Amniotic epithelial cell (primary cell): ENCODE measurements at places on chromosomes 6 and 20.

DNA sequence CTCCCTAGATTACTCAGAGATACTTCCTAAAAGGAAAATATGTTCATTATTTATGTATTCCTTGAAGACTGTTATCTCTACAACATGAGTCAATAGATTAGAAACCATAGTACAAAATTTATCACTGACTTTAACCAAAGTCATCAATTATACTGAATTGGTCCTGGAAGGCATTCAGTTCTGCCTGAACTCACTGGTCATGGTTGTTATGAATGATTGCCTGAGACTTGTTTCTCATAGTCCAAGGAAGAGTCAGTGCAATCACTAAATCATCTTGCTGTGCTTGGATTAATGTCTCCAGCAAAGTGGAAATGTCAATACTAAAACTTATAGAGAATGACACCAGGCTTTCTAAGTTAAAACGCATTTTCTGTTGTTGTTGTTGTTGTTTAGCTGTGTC is 878.6 kb upstream of the MANEA start:
- no peak for DNase-seq

DNA sequence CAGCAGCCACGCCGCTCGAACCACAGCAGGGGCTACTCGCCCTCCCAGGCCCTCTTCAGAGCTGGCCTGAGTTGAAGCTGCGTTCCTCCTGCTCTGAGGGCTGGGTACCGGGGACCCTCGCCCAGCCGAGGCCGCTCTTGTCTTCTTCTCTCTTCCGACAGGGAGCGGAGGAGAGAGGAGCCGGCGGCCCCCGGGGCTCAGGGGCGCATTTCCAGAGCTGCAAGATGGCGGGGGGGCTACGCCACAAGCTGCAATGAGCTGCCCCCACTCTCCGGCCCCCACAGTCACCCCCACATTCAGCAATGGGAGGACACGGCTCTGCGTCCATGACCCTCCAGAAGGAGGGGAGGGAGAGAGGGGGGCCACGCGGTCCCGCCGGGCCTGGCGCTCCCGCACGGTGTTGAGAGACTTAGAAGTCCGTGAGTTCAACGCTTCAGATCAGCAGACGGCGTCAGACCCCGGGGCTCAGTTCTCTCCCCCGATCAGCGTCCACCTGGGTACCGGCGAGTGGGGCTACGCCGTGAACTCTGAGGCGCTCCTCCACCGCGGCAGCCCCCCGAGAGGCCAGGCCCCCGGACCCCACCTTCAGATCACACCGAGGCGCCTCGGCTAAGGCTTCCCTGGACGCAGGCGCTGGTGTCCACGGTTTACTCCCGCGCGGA is 31.6 kb downstream of the SLC2A4RG start:
- no peak for DNase-seq

- DNase-seq: peak; percentile 88
These were observed 16.6 kb downstream of the DSE start for GRCh38 chr6:116387374-116387773.

- peak; percentile 16 for DNase-seq
These were observed 568 bp downstream of the CCDC170 start for GRCh38 chr6:151494235-151494935.

DNA sequence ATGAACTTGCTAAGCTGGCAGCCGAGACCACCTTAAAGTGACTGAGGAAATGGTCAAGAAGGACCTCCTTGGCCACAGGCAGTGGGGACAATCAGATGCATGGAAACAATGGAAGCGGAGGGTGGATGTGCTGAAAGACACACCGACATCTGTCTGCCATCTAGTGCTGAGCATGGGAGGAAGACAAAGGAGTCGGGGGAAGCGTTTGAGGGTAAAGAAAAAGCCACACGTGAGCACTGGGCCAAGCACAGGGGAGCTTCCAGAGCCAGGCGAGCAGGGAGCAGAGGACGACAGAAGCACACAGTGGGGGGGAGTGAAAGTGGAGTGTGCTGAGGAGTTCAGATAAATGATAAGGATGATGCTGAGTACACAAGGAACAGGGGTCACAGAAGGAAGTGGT is 367.8 kb downstream of the ZFAND3 start:
- no peak for DNase-seq

DNA sequence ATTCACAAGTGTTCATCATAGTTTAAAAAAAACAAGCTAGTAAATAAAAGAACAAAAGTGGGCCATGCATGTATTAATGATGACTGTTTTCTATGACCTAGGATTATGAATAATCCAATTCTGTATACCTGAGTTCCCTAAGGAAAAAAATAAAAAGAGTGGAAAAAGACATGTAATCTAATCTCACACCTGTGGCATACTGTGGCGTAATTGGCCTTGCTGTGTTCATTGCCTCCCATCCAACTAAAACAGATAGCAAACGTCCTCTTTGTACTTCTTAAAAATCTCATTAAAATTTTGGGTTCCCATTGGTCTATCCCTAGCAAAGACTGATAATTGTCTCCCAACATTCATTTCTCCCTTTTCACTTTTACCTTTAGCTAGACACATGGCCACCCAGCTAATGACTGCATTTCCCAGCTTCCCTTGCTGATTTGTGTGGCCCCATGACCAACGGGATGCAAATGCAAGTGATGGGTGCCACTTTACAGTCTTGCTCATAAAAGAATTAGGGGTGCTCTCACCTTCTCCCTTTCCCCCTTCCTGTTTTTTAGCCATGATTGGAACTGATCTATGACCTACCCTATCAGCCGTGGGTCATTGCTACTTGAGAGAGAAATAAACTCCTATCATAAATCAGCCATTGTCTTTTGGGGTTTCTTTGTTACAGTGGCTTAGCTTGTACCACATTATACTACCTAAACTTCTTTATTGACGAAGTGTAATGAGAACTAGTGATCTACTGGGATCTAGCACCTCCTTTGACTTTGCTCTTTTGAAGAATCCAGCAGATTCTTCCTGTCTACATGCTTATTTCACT is 32.0 kb upstream of the TBC1D22B start:
- no peak for DNase-seq

GRCh38 chr6:72579865-72580264 is 42.0 kb upstream of the KCNQ5 start:
- peak; percentile 9 for DNase-seq

DNA sequence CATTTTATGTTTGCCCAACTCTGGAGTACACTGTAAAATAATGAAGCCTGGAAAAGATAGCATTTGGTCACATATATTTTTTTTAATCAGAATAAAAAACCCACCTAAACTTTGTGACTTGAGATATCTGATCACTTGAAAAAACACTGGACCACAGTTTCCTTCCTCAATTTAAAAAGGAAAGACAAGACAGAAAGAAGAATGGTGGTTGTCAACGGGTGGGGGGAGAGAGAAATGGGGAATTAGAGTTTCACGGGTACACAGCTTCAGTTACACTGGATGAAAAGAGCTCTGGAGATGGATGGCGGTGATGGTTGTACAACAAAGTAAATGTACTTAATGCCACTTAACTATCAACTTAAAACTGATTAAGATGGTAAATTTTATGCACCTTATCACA is 14.7 kb upstream of the DST start:
- no peak for DNase-seq

DNA sequence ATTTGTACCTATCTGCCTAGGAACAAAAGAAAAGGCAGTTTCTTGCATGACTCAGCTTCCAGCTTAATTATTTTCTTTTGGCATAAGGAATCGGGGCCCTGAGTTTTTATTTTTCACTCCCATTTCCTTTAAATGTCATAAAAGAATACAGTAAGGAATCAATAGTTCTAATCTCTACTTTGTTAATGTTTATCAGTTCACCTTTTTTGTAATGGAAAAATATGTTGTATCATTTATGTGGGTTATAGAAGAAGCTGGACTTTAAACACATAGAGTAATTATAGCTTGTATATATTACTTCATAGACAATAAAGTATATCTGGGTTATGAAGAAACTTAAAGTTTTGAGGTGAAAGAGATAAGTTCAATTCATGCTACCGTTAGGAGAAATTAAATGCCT is 1214.8 kb upstream of the GJE1 start:
- no peak for DNase-seq

GRCh38 chr6:76876922-76877553 is 586.3 kb downstream of the HTR1B start:
- peak; percentile 76 for DNase-seq

DNA sequence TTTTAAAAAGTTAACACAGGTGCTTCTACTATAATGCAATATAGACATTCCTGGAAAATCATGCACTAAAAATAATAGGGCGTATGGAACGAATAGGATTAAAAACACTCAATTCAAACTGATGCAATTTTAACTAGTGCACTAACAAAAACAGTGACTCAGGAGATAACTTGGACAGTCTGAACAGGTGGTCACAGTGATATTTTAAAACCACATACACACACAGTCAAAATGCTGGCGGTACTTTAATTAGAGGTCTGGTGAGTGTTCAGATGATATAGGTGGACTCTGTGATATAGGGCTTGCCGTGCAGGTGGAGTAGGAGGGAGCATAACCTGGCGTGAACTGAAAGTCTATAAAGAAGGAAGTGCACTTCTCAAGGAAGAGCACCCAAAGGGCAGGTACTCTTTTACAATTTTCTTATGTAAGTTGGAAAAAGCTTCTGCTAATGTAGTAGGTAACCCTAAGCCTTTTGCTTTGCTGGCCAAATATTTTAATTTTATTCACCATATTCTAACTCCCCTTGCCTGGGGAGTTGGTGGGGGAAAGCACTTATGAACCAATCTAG is 41.9 kb upstream of the PLN start:
- no peak for DNase-seq

- no peak for DNase-seq
These were observed 13.3 kb upstream of the SOX12 start for GRCh38 chr20:312067-312466.

- DNase-seq: peak; percentile 27
These were observed 518 bp downstream of the PEX6 start for GRCh38 chr6:42978487-42978838.

DNA sequence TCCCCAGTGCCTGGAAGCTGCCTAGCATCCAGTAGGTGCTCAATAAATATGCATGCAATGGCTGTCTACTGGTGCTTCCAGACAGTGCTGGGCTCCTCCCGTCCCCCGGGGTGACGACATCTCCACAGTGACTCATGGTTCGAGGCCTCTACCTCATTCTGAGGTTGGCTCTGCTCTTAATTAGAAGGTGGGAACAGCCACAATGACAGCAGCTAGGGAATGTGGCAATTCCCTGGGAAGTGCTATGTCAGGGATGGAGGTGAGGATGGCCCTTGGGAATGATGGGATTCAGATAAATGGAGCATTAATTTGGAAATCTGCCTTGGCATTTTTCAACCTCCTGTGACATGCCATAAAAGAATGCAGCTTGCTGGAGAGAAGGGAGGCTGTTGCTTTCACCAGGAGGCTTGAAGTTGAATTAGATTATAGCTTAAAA is 43.5 kb upstream of the NFATC2 start:
- peak; percentile 86 for DNase-seq

DNA sequence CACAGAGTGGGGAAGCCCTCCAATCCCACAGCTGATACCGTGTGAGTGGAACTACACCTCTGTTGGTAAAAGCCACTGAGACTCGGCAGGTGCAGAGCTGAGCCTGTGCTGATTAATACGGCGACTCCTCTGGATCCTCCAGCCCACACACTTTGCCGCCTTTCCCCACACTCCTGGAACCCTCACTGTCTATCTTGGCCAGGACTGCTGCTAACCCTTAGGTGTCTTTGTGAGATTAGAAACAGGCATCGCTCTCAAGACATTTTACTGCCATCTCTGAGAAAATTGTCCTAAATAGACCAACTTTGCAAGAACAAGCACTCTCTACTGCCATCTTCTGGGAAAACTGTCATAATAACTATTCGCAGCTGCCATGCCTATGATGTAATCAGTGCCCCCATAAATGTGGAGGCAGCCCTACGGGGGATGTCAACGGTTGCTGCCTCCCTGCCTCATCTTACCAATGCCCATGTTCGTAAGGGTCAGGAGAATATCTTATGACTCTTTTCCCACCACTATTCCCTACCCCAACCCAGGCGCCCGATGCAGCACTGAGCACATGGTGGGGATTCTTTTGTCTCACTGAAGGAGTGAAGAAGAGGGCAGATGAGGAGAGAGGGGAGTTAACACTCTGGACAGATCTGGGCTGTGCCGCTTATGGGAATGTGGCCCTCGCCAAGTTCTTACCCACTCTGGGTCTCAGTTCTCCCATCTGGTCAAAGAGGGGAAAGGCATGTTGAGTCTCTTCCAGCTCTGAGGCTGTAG is 26.1 kb upstream of the KCNB1 start:
- DNase-seq: peak; percentile 47

- DNase-seq: peak; percentile 51
These were observed 735.0 kb downstream of the EPHA7 start for GRCh38 chr6:92684386-92684785.

DNA sequence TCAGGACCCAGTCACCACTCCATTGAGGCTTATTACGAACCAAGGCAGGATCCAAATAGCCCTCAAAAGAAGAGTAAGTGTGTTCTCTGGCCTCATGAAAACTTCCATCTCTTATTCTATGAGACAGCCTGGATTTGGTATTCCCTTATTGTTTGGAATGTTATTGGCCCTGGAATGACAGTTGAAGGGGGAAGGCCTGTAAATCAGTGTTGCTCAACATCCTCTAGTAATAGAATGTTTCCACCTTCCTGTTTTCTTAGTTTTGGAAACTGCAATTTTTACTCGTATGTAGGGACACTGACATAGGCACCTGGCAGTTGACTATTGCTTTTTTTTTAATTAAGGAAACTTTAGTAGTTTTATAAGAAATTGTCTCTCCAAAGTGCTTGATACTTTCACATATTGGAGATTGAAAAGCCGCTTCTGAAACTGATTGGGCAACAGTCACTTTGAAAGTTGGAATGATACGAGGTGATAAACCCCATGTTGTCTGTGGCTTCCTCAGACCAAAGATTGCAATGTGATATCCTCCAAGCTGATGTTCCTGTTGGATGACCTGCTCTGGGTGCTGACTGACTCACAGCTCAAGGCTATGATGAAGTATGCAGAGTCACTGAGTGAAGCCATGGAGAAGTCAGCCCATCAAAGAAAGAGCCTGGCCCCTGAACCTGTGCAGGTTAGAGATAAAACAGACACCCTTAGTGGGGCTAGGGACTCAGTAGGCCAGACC is 43.1 kb downstream of the BLTP3A start:
- DNase-seq: peak; percentile 83

- DNase-seq: peak; percentile 46
These were observed 17.4 kb upstream of the GTSF1L start for GRCh38 chr20:43744151-43744611.

DNA sequence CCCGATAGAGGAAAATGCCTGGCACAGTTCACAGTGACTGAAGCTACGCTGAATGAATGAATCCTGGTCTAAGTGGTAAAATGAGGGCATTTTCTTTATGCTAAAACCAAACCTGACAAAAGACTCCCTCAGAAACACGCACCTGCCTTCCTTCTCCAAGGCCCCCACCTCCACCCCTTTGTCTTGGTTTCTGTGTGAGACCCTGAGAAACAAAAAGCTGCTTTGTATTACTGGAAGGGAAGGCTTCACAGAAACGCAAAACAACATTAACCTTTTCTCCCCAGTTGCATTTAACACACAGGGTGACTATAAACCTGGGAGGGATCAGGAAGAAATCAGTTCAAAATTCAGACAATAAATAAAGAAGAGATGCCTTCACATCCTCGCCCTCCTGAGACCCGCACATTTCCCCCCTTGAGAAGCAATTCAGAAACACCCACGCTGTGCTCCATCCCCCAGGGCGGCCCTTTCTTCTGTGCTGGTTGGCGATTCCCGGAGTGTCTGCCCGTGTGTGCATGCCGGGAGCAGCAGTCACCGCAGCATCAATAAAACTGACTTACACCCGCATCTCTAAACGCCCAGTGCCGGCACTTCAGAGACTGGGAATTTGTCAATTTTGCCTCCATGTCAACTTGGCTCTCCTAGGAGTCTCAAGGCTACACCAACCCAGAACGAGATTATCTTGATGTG is 67.2 kb upstream of the TRAF3IP2 start:
- DNase-seq: no peak

GRCh38 chr6:26392932-26393636 is 9.0 kb upstream of the BTN3A1 start:
- DNase-seq: no peak

- DNase-seq: peak; percentile 76
These were observed 31.4 kb downstream of the AFDN start for GRCh38 chr6:167858086-167858591.
